SW 1271 (cell line): ENCODE measurements at places on chromosomes 6 and 20.

DNA sequence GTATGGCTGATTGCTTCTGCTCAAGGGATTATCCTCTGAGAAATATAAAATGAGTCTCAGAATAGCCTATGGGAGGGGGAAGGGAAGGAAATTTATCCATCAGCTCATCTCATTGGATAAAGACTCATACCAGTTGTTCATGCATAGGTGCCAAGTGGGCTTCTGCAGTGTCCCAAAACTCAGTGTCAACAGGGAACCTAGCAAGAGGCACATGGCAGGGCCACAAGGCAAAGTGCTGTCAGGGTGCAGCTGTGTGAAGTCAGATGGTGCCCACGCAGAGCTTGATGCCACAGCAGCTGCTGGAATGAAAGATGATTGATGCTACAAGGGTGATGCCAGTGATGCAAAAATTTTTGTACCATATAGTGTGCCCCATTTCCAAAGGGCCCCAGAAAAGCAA lies 3.2 kb upstream of the CHD6 start:
- DNase-seq, result no peak

GRCh38 chr20:46331611-46332361 lies 23.5 kb upstream of the CDH22 start:
- DNase-seq, result no peak

- DNase-seq, result no peak
Observed at GRCh38 chr6:160766989-160767646, 65.1 kb downstream of the PLG start.

DNA sequence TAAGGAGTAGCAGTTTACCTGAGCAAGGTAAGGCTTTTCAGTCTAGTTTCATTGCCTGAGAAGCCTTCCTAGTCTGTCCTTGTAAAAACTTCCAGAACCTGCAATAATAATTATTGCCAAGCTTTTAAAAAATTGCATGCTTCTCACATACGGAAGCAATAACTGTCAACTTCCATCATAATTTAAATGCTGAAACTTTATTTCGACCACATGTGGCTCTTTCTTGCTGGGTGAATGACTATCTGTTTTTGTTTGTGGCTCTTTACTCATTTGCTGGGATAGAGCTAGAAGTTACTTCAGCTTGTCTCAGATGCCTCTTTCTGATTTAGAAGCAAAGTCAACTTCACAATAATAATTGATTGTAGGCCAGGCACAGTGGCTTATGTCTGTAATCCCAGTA lies 95.9 kb upstream of the COL21A1 start:
- no peak for DNase-seq

DNA sequence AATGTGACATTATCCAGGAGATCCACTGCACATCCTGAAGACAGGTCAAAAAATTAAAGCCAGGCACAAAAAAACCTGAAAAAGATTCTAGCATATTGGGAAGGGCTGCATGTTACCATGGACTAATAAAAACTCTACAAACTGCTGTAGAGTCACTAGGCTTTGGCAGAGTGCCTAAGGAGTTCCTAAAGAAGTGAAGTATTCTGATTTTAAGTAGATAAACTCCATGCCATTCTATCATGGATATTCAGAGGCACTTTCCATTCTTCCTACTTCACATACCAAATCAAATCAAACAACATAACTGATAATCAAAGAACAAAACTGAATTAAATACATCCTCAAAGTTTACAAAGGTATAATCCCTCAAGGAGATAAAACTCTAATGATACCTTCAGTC lies 3.0 kb upstream of the MBOAT1 start:
- no peak for DNase-seq

DNA sequence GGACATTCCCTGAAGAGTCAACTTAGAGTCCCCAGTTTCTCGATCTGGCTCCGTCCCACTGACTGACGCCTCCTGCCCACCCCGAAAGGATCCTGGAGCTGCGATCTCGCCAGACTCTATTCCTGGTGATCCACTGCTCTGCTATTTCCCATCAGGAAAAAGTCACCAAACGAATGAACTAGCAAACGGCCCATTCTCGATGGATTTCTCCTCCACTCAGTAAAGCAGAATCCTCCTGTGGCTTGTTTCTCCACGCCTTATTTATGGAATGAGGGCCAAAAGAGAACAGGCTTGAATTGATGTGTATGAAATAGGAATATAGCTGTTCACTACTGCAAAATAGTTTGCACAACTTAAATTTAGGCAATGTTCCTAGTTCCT lies 5.4 kb downstream of the NKX2-4 start:
- DNase-seq, result no peak

DNA sequence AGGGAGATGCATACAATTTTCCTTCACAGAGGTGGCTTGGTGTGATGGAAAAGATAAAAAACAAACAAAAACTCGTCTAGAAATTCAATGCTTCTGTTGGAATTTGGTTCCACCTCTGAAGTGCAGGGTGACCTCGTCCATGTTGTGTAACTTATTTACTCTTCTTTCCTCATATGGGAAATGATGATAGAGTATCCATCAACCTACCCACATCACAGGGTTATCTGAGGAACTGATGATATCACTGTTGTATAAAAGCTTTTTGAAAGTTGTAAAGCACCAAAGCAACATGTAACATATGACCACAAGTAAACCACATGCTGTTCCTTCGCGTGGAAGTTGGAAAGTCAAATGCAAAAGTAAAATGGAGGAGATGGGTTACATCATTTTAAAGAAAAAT lies 212.0 kb upstream of the SGK1 start:
- DNase-seq, result no peak

DNA sequence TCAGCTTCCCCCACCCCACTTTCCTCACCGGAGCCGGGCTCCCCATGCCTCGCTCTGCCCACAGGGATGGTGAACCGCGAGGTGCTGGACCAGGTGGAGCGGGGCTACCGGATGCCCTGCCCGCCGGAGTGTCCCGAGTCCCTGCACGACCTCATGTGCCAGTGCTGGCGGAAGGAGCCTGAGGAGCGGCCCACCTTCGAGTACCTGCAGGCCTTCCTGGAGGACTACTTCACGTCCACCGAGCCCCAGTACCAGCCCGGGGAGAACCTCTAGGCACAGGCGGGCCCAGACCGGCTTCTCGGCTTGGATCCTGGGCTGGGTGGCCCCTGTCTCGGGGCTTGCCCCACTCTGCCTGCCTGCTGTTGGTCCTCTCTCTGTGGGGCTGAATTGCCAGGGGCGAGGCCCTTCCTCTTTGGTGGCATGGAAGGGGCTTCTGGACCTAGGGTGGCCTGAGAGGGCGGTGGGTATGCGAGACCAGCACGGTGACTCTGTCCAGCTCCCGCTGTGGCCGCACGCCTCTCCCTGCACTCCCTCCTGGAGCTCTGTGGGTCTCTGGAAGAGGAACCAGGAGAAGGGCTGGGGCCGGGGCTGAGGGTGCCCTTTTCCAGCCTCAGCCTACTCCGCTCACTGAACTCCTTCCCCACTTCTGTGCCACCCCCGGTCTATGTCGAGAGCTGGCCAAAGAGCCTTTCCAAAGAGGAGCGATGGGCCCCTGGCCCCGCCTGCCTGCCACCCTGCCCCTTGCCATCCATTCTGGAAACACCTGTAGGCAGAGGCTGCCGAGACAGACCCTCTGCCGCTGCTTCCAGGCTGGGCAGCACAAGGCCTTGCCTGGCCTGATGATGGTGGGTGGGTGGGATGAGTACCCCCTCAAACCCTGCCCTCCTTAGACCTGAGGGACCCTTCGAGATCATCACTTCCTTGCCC lies 57.4 kb downstream of the SRC start:
- DNase-seq, result no peak

GRCh38 chr6:12265791-12266190 lies 24.4 kb upstream of the EDN1 start:
- DNase-seq, result no peak

DNA sequence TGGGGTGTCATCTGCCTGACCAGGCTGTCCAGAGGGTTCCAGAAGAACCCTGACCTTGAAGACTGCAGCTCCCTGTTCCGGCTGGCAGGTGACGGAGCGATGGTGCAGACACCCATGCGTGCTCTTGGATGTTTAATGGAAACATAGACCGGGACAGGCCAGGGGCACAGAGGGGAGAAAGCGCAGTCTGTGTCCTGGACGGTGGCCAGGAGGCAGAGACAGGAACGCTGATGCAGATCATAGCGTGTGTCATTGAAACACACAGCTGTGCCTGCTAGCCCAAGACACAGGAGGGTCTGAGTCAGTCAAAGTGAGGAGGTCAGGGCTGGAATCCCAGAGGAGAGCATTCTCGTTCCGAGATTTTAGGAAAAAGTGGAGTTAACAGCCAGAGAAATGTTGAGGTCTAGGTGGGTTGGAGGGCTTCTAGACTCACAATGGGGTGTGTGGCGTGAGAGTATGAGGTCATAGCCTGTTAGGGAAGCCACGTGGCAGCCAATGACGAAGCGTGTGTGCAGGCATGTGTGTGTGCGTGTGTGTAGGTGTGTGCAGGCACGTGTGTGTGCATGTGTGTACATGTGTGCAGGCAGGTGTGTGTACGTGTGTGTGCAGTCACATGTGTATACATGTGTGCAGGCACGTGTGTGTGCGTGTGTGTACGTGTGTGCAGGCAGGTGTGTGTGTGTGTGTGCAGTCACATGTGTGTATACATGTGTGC lies 167.0 kb downstream of the ERMARD start:
- DNase-seq, result no peak

DNA sequence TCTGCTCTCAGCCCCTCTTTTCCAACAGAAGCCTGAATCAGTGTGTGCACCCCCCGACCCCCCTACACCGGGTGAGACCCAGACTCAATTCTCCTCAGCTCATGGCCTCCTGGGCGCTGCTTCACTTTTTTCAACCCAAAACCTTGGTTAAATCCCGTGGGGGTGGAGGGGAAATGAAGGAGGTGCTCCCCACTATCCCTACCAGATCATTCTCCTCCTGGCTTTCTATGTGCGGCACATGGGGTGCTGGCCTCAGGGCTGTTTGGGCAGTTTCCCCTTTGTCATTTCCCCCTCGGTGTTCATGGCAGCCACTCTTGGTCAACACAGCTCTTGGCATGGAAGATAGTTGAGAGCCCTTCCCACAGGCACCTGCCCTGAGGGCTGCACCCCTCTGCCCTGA lies 4.6 kb downstream of the CST4 start:
- DNase-seq, result no peak
